ENCODE measurements at places on chromosomes 4 and X.

- no peak for DNase-seq
Observed at GRCh38 chr4:100174985-100175383, 15.3 kb downstream of the DDIT4L start.

DNA sequence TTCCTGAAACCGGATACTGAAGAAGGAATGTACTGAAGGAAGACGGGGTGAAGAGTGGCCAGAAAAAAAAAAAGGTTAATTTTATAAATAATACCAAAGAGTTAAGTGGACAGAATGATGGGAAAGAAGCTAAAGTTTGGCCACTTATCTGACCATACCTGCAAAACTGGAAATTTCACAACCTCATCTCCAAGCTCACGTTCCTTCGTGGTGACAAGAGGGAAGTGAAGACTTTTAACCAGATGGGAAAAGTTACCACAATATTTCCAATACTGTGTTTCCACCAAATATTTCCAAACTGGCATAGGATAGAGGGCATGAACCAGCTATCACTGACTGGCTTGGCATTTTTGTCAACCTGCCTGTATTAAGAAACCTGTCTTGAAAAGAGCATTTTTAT, 56.4 kb downstream of the MAML3 start:
- no peak for DNase-seq

DNA sequence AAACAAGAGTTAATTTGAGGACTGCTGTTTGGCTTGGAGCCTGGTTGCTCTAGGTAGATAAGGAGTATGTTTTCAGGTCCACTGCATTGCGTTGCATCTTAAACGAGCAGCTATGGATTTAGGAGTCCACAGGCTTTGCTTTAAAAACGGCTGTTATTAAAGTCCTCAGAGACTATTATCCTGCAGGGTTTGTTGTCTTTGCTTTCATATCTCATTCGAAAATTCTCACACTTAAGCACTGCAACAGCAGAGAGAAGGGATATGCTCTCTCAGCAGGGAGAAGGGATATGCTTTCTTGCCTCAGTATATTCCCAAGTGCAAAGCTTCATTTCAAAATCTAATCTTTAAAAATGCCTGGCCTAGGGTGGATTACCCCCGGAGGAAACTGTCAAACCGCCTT, 444.7 kb upstream of the FTHL17 start:
- no peak for DNase-seq

DNA sequence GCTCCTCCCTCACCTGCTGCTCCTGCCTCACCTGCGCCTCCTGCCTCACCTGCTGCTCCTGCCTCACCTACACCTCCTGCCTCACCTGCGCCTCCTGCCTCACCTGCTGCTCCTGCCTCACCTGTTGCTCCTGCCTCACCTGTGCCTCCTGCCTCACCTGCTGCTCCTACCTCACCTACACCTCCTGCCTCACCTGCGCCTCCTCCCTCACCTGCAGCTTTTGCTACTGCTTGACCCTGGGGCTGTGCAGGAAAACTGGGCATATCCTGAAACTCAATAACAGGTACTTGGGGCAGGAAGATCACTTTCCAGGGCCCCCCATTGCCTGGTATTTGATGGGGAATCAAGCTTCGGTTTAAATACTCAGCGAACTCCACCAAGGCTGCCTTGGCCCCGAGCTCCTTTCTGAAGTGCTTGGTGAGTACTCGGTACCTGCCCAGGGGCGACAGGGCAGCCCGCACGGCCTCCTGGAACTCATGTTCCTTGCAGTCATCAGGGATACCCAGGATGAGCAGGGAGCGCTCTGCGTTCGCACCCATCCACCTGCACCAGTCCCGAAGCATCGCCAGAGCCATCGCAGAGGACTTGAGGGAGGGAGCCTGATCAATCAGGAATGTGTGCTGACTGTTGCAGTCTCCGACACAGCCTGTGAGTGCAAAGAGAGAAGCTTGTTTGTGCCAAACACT, 2.7 kb downstream of the PNMA6E start:
- DNase-seq: no peak

GRCh38 chr4:122861172-122861943, 34.7 kb downstream of the FGF2 start:
- DNase-seq: no peak

- DNase-seq: no peak
Observed at GRCh38 chr4:156591679-156592078, 379.9 kb downstream of the PDGFC start.

GRCh38 chr4:165428957-165429356, 50.1 kb downstream of the CPE start:
- DNase-seq: no peak

GRCh38 chrX:139776599-139776998, 68.6 kb upstream of the MCF2 start:
- DNase-seq: no peak

- DNase-seq: no peak
Observed at GRCh38 chr4:48960988-48961635, 25.0 kb upstream of the CWH43 start.

- no peak for DNase-seq
Observed at GRCh38 chrX:18748499-18748898, 41.1 kb downstream of the PPEF1 start.

All from NCI-H524 treated with DMSO at 0.1 percent for 48 hours (cell line).